ENCODE measurements at places on chromosomes 12 and 14. TPM values are rescaled to one million over a fixed set of nuclear protein-coding genes. Genes with fewer than 3 reads are reported as not detected.

GRCh38 chr12:91127751-91128150 lies 16.5 kb upstream of the LUM start:
- H3K27ac ChIP-seq = no peak overlapping the region
- peaks cover 8% of the 10 kb centered on the region for H3K27me3 ChIP-seq
- no peaks in the 10 kb centered on the region for H3K36me3 ChIP-seq
- DNase-seq = no peak

DNA sequence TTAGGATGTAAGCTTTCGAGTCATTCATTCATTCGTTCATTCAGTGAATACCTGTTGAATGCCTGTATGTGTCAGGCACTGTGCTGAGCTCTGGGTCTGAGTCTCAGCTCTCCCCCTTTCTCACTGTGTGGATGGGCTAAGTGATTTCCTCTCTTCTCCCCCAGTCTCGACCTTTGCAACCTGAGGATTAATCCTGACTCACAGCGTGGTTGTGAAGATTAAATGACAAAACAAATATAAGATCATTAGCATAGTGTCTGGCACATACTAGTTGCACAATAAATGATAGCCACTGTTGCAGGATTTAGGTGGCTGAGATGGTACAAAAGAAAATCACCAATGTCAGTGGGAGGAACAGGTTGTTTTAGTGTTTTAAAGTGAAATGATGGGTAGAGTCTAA lies 136.7 kb downstream of the GPR135 start:
- no peaks in the 10 kb centered on the region for H3K4me1 ChIP-seq
- DNase-seq = no peak
- no peak overlapping the region for H3K4me3 ChIP-seq
- no peaks in the 10 kb centered on the region for H3K27me3 ChIP-seq

- no peak overlapping the region for H3K27ac ChIP-seq
- H3K4me3 ChIP-seq = no peak overlapping the region
- H3K36me3 ChIP-seq = peaks cover 2% of the 10 kb centered on the region
- DNase-seq = no peak
- H3K4me1 ChIP-seq = no peaks in the 10 kb centered on the region
- H3K27me3 ChIP-seq = no peaks in the 10 kb centered on the region
These were observed 25.0 kb downstream of the JAG2 start for GRCh38 chr14:105143451-105144025.

The RPL10L gene
- not detected for total RNA-seq

DNA sequence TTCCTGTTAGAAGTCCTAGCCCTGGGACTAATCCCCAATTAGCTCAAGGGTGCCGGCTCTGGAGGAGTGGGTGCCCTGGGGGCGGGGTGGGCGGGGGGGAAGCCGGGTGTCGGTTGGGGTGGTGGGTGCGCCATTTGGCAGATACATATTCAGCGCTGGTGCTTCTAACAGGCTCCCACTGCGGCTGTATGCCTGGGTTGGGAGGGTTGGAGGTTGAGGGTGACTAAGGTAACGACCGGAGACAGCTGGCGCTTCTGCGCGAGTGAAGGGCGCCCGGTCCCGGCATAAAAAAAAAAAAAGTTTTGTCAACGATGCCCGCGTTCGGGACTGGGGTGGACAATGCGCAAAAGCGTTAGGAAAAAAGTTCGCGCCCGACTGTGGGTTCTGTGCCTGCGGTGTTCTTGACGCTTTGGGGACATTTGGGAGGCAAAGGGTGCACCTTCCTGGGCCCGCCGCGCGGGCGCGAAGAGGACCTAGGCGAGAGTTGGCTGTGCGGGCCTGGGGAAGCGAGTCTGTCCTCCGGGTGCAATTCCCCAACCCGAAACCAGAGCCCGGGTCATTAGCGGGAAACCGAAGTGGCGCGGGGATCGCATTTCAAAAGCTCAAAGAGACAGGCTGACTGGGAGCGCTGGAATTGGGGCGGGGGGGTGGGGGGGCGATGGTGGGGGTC lies 19.2 kb downstream of the TBX3 start:
- peaks cover 37% of the 10 kb centered on the region for H3K27me3 ChIP-seq
- H3K4me3 ChIP-seq = no peak overlapping the region

DNA sequence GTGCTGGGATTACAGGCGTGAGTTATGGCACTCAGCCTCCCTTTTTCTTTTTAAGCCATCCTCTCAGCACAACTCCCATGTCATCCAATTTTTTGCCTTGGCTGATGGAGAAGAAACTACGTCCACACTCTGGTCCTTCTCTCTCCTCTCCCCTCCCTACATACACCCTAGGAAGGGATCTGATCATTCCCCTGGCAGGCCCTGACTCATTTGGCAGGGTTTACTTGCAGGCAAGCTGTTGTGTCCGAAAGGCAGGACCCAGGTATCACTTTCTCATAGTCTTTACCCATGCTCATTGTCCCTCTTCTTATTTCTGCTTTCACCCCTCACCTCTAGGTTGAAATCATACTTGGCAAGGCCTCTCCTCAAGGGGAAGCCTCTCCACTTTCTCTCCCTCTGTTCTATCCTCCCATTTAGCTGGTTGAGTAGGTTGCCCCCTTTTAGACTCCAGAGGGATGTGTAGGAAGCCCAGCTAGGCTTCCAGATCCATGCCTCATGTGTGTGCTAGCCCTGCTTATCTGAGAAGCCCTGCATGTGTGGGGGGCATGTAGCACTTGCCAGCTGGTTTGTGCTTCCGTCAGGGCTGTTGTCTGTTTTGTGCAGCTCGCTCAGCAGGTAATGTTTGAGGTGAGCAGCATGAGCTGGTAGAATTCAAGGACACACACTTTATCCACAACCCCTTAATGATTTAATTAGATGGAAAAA lies 14.8 kb downstream of the GPR19 start:
- peak overlapping the region; percentile 71 for H3K27ac ChIP-seq
- DNase-seq = no peak
- no peaks in the 10 kb centered on the region for H3K27me3 ChIP-seq
- H3K4me1 ChIP-seq = no peaks in the 10 kb centered on the region

The CD4 gene
- 1.4 TPM for total RNA-seq

DNA sequence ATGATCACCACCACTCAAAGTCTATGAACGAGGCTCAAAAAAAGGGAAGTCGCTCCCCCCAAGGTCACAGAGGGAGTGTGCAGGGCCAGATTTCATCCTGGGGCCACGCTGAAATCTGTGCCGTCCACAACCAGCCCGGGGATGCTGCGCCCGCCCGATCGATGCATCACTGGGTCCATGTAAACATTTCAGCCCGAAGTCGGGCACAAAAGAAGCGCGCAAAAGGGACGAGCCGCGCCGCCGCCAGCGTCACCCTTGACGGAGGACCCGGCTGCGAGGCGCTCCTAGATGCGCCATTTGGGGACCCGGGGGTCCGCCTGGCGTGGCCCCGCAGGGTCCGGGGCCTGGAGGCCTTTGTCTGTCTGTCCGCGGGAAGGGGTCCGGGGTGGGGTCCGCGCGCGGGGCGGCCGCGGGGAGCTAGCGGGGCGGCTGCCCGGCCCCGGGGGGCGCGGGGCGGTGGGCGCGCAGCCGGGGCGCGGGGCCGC lies 503 bp downstream of the FBXO21 start:
- H3K27ac ChIP-seq = peak overlapping the region; percentile 83
- H3K27me3 ChIP-seq = no peaks in the 10 kb centered on the region
- DNase-seq = peak; percentile 21
- peaks cover 11% of the 10 kb centered on the region for H3K4me1 ChIP-seq
- peaks cover 4% of the 10 kb centered on the region for H3K36me3 ChIP-seq

DNA sequence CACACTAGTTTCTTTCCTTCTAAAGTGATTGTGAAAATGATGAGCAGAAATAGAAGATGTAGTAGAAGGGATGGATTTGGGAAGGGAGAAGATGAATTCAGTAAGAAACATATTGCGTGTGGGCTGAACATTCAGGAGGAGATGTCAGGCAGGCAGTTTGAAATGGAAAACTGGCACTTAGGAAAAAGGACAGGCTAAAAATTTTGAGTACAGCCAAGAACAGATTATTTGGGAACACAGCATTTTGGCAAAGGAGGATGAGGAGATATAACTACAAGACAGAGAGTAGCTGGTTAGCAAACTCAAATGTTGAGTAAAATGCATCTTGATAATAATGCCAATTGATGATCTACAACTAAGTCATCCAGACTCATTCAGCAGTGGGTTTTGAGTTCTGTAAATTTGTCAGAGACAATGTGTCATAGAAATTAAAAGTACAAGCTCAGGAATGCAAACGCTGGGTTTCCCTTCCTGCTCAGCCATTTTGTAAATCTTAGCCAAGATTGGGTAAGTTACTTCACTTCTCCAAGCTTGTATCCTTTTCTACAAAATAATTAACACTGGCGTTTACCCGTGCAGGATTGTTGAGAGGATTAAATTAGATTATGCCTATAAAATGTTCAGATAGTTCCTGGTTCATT lies 255.0 kb downstream of the NAV3 start:
- no peak for DNase-seq
- no peaks in the 10 kb centered on the region for H3K4me1 ChIP-seq
- no peaks in the 10 kb centered on the region for H3K36me3 ChIP-seq
- no peak overlapping the region for H3K4me3 ChIP-seq
- H3K27me3 ChIP-seq = no peaks in the 10 kb centered on the region
- H3K27ac ChIP-seq = no peak overlapping the region

DNA sequence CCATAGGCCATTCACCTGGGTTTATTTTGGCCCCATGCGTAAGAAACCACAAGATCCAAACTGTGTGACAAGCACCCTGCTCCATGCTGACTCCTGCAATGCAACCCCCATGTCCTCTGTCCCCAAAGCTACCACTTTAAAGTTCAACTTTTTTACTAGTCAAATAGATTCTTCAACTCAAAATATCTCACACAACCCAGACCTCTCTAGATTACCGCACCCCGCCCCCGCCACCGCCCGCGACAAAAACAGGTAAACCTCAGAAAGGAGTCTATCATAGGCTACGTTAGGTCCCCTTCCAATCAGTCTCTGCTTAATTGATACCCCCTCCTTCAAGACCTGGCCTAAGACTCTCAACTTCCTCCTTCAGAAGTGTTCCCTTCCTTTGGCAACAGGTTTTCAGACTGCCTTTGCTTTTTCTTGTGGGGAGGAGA lies 2.2 kb downstream of the ZFP36L1 start:
- peaks cover 25% of the 10 kb centered on the region for H3K36me3 ChIP-seq
- H3K4me3 ChIP-seq = peak overlapping the region; percentile 91
- H3K27ac ChIP-seq = peak overlapping the region; percentile 91
- DNase-seq = peak; percentile 66
- peaks cover 37% of the 10 kb centered on the region for H3K4me1 ChIP-seq

The PNN gene
- total RNA-seq = 114 TPM

The ITGB7 gene
- total RNA-seq = 353 TPM

The CARMIL3 gene
- total RNA-seq = 0.16 TPM

GRCh38 chr12:48351022-48351708 lies 446 bp upstream of the ZNF641 start:
- H3K36me3 ChIP-seq = peaks cover 25% of the 10 kb centered on the region
- H3K27ac ChIP-seq = peak overlapping the region; percentile 94
- no peaks in the 10 kb centered on the region for H3K27me3 ChIP-seq
- peak overlapping the region; percentile 91 for H3K4me3 ChIP-seq
- no peak for DNase-seq
- H3K4me1 ChIP-seq = peaks cover 51% of the 10 kb centered on the region

- H3K36me3 ChIP-seq = peaks cover 4% of the 10 kb centered on the region
- H3K27ac ChIP-seq = peak overlapping the region; percentile 83
- no peak for DNase-seq
- H3K27me3 ChIP-seq = no peaks in the 10 kb centered on the region
- H3K4me1 ChIP-seq = peaks cover 74% of the 10 kb centered on the region
- H3K4me3 ChIP-seq = peak overlapping the region; percentile 63
These were observed 112.5 kb downstream of the FOXN3 start for GRCh38 chr14:89304561-89304960.

- H3K4me1 ChIP-seq = peaks cover 7% of the 10 kb centered on the region
- no peak for DNase-seq
- H3K36me3 ChIP-seq = peaks cover 28% of the 10 kb centered on the region
These were observed 36.5 kb downstream of the HIGD1C start for GRCh38 chr12:50988871-50989270.

GRCh38 chr14:100221533-100222223 lies 17.3 kb upstream of the YY1 start:
- peak; percentile 68 for DNase-seq
- no peak overlapping the region for H3K4me3 ChIP-seq
- H3K36me3 ChIP-seq = no peaks in the 10 kb centered on the region

The MNAT1 gene
- total RNA-seq = 19.1 TPM

GRCh38 chr14:50967103-50967502 lies 22.8 kb upstream of the PYGL start:
- no peak for DNase-seq
- H3K27me3 ChIP-seq = peaks cover 1% of the 10 kb centered on the region
- no peak overlapping the region for H3K27ac ChIP-seq
- no peaks in the 10 kb centered on the region for H3K4me1 ChIP-seq
- no peak overlapping the region for H3K4me3 ChIP-seq

The OTX2 gene
- not detected for total RNA-seq

DNA sequence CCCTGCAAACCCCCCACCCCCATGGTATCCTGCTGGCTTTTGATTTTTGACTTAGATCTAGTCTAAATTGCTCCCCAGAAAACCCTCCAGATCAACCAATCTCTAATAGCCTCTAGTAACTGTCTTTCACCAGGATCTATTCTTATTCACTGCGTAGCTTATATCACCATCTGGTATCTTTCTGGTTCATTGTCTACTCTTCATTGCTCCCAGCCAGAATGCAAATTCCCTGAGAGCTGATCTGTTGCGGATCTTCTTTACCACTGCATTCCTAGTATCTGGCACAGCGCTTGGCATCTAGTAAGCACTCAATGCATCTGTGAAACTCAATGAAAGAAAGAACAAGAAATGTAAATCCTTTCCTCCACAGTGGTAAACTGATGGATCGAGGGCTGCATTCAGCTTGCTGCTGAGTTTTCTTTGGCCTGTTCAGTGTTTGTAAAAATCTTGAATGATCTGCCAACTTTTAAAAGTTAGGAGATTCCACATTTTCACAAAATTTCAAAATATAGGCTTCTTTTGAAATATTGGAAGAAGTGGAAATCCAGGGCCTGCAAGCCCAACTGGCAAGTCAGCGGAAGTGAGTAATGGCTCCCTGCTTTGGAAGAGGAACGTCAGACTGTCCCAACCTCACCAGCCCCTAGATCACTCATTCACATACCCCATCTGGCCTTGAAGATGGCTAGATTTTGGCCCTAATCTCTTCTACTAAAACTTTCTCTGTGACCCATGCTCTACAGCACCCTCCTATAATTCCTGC lies 274.2 kb downstream of the SSPN start:
- no peak overlapping the region for H3K27ac ChIP-seq
- no peaks in the 10 kb centered on the region for H3K4me1 ChIP-seq
- no peak for DNase-seq
- peaks cover 11% of the 10 kb centered on the region for H3K36me3 ChIP-seq
- no peak overlapping the region for H3K4me3 ChIP-seq
